ENCODE measurements at places on chromosomes 13 and 19.
A peak's percentile ranks its signal among the peaks of the same experiment; 100 is the strongest.

GRCh38 chr13:33092073-33092987 is 76.1 kb downstream of the KL start:
- DNase-seq: no peak

DNA sequence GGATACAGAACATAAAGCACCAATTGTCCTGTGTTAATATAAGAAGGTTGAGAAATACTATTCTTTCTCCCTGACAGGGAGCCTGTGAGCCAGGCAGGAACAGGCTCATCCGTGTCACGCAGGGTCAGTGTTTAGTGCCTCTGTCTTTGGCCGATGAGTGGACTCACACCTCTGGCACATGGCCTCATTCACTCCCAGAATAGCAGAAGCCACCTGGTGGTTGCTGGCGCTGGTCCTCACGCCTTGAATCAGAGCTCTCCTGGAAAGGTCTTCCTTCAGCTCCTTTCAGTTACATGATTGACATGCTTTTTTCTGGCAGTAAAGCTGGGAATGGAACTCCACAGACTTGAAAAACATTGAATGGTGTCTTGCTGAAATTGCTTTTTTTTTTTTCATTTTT is 28.1 kb upstream of the SIAH3 start:
- DNase-seq: no peak

DNA sequence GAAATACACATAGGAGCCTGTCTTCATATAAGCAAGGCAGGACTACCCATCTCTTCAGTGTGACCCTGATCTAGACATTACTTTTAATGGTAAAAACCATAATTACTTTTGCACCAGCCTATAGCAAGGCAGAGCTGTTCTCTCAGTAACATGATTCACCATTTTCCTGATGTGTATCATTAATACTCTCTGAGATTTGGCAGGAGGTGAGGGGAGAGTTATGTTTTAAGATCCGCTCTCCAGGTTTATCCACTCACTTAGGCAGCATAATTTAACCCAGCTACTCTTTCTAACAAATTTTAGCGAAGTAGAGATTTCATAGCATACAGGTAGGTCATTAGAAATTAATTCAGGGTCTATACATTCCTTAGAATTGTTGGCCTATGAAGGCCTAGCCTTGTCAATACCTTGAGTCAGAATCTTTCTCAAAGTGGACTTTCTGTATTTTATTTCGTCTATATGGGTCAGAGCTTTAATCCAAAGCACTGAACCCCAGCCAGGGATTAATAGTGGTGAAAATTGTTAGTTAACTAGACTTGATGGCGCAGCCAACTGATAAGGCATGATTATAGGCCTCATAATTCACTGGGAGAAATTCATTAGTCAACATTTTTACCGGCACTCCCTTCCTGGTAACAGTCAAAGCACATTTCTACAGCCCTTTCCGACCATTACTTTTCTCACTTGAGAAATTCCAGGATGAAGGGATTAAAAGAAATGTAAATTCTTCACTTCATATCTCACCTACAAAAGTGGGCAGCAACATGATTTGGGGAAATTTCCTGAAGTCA is 955.1 kb downstream of the DIAPH3 start:
- no peak for DNase-seq

GRCh38 chr13:50909605-50910484 is at the start of gene RNASEH2B:
RNASEH2B (plus strand) TSS chr13:50909791; CDS start chr13:50910077, 286 bp downstream.
- peak; percentile 91 for DNase-seq

GRCh38 chr13:66888698-66889097 is 341.4 kb downstream of the PCDH9 start:
- DNase-seq: no peak
